SK-N-DZ (cell line): ENCODE measurements at places on chromosomes 5 and 9.

GRCh38 chr5:160508780-160509361, 87.2 kb downstream of the PTTG1 start:
- DNase-seq: peak; percentile 69

GRCh38 chr9:882416-882924, 41.0 kb downstream of the DMRT1 start:
- DNase-seq: no peak

- no peak for DNase-seq
Observed at GRCh38 chr5:54325610-54326311, 15.4 kb upstream of the ARL15 start.

- DNase-seq: no peak
Observed at GRCh38 chr9:26508897-26509296, 383.7 kb downstream of the CAAP1 start.

GRCh38 chr5:123611406-123611709, 99.4 kb downstream of the CSNK1G3 start:
- no peak for DNase-seq

GRCh38 chr5:153713943-153714342, 223.5 kb downstream of the GRIA1 start:
- DNase-seq: no peak

DNA sequence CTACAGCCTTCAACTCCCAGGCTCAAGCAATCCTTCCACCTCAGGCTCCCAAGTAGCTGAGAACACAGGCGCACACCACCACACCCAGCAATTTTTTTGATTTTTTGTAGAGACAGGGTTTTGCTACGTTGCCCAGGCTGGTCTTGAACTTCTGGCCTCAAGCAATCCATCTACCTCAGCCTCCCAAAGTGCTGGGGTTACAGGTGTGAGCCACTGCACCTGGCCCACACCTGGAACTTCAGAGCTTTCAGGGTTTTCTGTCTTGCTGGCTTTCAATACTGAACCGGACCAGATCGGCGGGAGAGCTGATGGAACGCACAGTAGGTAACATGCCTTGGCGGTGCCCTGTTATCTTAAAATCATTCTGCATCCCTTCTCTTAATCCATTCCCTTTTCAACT, 30.8 kb downstream of the IPPK start:
- no peak for DNase-seq

DNA sequence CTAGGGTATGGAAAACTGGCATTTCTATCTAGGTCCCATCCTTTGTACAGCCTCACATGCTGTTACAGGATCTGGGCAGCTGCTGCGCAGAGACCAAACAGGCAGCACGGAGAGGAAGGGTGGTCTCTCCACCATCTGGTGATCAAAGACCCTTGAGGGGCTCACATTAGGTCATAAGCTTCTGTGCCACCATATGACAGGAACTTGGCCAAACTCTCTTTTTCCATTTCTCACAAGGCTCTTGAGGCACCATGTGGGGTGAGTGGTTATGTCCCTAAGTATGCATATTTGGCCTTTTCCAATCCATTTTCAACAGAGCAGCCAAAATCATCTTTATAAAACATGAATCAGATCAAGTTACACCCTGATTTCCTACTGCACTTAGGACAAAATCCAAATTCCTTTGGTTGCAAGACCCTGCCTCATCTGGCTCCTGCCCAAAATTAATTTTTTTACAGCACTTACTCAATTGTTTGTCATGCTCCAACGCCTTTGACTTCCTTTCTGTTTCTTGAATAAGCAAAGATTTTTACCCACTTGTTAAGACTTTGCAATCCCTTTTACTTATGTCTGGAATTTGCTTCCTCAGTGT, 730.0 kb downstream of the MAT2B start:
- no peak for DNase-seq

GRCh38 chr9:7273575-7273974, 515.8 kb downstream of the KDM4C start:
- DNase-seq: no peak

DNA sequence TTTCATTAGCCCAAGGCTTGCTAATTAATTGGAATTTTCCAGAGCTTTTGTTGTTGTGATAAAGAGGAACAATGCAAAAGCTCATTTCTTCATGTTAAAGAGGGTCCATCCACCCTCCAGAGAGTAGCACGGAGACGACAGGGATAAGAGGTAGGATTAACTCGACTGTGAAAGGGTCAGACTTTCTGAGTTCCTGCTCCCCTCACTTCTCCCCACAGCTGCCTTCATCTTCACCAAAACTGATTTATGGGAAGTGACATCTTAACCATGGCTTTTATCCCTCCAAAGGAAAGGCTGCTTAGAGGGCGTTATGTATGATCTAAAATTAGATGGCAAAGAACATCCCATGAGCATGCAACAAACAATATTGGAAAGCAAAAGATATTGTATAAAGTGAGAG, 135.5 kb downstream of the GLIS3 start:
- DNase-seq: no peak
